Stimulated activated CD8-positive, alpha-beta memory T cell treated with anti-CD3 and anti-CD28 coated beads, Interleukin-15, amount 100 ng/mL, for 48 hours (primary cell): ENCODE measurements at places on chromosomes 7 and 10.

GRCh38 chr7:157502701-157503111 lies 165.9 kb downstream of the DNAJB6 start:
- peak; percentile 46 for DNase-seq

DNA sequence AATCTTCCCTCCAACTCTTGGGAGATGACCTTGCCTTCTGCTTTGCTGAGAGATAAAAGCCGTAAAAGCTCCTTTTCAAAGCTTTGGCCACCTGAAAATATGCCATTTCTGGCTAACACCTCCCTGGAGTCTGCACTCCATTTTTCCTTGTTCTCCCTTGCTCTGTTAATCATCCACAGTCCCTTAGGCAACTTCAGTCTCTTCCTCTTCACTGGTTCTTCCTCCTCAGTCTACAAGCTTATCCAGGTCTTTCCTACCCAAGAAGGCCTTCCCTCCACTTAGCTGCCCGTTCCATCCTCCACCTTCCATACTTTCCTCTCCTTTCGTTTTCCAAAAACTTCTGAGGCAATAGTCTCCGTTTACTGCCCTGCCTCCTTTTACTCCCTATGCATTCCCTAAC lies 30.5 kb downstream of the PAX2 start:
- no peak for DNase-seq

GRCh38 chr7:44609829-44610228 lies 3.4 kb downstream of the OGDH start:
- no peak for DNase-seq

DNA sequence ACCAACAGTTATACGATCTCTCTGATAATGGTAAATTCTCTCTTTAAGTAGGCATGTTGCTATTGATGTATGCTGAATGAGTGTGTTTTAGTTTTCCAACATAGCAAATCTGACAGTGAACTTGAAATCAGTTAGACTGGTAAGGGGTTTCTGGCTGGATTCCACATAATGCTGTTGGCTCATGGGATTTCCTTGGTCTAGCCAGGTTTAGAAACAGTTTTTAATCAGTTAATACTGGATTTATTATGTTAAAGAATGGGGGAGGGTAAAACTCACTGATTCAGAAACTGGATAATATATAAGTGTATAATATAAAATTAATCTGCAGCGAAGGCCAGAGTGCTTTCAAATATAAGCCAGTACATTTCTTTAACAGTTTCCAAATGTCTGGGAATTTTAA lies 55.6 kb downstream of the PCDH15 start:
- DNase-seq = no peak

DNA sequence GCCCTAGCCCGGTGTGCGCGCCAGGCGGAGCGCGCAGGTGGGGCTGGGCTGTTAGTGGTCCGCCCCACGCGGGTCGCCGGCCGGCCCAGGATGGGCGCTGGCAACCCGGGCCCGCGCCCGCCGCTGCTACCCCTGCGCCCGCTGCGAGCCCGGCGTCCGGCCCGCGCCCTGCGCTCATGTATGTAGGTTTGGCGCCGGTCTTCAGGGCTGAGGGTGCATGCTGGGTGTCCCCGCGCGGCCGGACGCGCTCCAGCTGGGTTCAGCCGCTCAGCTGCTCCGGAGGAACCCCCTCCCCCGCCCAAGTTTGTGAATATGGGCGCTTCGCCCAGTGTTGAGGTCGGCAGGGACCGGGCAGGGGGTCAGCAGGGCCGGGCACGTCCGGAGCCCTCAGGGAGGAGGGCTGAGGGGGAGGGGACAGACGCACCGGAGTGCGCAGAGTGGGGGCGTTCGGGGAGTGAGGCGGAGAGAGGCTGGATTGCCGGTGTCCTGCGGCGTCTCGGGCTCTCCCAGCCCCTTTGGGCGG lies 559 bp downstream of the VWC2 start:
- no peak for DNase-seq

- DNase-seq = no peak
Observed at GRCh38 chr10:15703151-15703880, 16.4 kb downstream of the ITGA8 start.

- DNase-seq = no peak
Observed at GRCh38 chr7:23418046-23418445, 52.2 kb downstream of the IGF2BP3 start.

DNA sequence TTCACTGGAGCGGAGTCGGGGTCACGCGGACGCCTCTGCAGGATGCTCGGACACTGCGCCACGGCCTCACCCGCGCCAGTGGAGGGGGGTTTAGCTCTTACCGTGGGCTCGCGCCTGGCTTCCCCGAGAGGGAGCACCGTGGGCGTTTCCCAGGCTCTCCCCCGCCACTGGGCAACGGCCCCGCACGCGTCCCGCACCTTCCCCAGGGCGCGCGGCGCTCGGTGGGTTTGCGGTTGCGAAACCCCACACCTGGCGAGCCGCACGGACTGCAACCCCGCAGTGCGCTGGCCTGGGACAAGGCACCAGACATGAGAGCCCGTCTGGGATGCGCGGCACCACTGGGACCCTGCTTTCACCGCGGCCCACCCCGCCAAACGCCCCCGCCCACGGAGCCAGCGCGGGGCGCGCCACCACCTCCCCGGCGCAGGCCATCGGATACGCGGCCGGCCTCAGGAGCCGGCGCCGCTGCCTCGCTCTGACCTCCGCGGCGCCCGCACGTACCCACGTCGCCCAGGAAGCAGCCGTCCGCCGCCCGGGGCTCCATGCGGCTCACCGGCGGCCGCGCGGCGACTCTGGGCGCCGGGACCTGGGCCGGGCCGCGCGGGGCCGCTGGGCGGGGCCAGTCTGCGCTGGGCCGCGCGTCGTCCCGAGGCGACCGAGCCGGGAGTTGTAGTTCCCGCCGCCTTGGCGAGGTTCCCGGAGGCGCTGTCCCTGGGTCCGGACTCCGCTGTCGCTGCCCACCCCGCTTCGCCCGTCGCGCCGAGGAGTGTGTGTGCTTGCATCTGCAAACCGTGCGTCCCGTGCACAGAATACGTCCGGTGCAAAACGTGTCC lies at the start of gene ASB13:
Gene ASB13, minus strand, starts transcription at position 588 of the 833 bp plus-strand sequence. Its CDS starts 44 bp downstream, at position 544.
- peak; percentile 35 for DNase-seq

DNA sequence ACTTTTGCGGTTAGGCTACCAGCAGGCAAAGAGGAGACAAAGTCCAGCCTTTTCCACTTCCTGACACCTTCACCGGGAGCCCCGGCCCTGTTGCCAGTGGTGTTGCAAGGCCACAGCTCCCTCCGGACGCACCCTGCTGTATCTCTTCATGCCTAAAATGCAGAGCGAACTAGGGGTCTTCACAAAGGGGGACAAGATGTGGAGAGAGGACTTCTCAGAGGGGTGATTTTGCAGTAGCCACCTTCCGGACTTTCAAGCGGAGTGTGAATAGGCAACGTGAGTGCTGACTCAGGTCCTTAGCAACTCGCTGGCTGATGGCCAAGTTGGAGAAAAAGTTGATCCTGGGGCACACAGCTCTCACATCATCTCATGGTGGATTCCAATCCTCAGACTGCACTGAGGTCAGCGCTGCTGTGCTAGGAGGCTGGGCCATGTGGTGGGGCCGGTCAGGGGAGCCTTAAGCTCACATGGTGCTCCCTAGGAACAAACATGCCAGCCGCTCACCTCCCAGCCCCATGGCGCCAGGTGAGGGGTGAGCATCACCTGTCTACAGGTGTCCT lies 166.3 kb downstream of the LCOR start:
- DNase-seq = no peak
